KG1 (cell line): ENCODE measurements at places on chromosomes 16 and 17.

GRCh38 chr16:29312835-29313558, 93.5 kb downstream of the NPIPB11 start:
- no peak for DNase-seq

- no peak for DNase-seq
These were observed 8.2 kb downstream of the USP22 start for GRCh38 chr17:21034340-21035235.

- DNase-seq, result no peak
These were observed 40.8 kb downstream of the LDHD start for GRCh38 chr16:75075688-75076268.

- no peak for DNase-seq
These were observed 9.4 kb upstream of the MAP2K6 start for GRCh38 chr17:69405096-69405495.

GRCh38 chr17:34504814-34505484, 74.4 kb upstream of the TMEM132E start:
- no peak for DNase-seq

DNA sequence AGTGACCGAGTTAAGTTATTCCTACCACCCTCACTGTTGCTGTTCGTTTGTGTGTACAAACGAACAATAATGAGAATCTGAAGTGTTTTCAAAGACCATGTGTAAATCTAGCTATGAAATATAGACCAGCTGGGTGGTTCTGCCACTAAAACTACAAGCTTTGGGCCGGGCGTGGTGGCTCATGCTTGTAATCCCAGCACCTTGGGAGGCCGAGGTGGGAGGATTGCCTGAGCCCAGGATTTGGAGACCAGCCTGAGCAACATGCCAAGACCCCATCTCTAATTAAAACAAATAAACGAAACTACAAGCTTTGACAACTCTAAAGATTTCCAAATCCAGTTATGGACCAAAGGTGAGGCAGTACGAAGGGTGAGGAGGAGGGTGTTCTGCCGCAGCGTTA, 973 bp downstream of the RECQL5 start:
- no peak for DNase-seq

DNA sequence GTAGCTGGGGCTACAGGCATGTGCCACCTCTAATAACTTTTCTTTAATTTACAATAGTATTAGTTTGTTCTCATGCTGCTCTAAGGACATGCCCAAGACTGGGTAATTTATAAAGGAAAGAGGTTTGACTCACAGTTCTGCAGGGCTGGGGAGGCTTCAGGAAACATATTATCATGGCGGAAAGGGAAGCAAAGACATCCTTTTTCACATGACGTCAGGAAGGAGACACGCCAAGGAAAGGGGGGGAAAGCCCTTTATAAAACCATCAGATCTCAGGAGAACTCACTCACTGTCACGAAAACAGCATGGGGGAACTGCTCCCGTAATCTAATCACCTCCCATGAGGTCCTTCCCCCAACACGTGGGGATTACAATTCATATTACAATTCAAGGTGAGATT, 18.3 kb downstream of the IL4R start:
- DNase-seq, result no peak

DNA sequence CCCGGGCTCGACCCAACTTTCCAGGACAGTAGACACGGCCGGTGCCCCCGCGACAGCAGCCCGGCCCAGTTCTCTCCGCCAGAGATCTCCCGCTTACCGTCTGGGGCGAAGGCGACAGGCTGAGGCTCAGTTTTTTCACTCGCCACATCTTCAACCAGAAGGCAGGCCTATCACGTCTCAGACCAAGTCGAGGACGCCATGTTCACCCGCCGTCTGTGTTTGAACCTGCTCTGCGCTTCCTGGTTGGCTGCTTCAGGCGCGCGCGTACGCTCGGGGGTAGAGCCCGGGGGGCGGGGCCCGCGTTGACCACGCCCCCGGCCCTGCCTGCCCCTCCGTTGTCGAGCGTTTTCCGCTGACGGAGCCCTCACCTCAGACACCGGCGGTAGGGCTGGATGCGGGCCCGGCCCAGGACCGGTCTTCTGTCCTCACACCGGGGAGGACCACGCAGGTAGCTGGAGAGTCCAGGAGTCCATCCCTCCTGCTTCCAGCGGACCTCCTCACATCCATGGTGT, at the start of gene SPAG5:
Gene SPAG5, minus strand, starts transcription at position 227 of the 512 bp plus-strand sequence. Its CDS starts 79 bp downstream, at position 148.
- peak; percentile 86 for DNase-seq

DNA sequence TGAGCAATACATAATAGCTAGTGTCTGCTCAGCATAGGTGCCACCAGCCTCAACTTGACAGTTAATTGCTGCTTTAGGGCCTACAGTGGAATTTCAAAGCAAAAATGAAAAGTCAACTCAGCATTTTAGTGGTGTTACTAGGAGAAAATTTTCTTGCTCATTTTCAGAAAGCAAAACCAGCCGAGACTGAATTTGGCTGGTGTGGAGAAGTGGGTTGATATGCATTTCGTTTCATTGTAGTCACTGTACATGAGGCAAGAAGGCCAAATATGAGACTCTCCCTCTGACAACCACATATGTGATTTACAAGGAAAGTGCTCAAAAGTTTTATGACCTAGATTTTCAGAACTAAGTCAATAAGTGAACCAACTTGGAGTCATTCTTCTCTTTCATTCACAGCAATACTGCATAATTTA, 54.0 kb downstream of the DUSP14 start:
- no peak for DNase-seq

DNA sequence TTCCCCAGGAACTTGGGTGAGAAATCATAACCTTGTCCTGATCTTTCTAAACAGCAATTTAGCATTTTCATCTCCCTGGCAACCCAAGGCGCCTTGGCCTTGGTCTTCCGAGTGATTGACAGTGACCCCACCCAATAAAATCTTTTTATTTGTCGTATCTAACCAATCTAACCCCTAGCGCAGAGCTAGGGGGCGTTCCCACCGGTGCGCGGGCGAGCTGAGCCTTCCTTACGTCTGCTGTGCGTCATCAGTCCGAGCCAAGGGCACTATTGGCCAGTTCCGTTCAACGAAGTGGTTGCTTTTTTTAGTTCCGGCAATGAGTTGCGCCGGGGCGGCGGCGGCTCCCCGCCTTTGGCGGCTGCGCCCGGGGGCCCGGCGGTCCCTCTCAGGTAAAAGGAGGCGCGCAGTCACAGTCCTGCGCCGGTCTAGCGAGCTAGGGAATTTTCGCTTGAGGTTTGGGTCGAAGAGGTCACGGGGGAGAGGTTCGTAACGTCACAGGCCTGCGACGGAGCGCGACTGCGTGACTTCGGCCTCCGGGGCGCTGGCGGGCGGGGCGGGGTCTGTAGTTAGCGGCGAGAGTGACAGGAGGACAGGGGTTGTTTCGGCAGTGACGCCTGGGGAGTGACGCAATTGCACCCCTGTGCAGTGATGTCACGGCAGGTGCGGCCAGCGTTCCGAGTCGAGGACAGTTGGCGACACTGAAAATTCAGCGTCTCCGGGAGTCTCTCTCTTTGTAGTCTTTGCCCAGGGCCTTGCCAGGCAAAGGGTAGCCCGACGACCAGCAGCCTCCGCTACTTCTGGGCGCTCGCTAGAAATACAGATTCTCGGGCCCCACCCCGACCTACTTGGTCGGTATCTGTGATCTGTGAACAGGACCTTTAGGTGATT, at the start of gene COQ7:
Gene COQ7, plus strand, starts transcription at position 266 of the 888 bp plus-strand sequence. Its CDS starts 51 bp downstream, at position 317.
- DNase-seq, result peak; percentile 96

DNA sequence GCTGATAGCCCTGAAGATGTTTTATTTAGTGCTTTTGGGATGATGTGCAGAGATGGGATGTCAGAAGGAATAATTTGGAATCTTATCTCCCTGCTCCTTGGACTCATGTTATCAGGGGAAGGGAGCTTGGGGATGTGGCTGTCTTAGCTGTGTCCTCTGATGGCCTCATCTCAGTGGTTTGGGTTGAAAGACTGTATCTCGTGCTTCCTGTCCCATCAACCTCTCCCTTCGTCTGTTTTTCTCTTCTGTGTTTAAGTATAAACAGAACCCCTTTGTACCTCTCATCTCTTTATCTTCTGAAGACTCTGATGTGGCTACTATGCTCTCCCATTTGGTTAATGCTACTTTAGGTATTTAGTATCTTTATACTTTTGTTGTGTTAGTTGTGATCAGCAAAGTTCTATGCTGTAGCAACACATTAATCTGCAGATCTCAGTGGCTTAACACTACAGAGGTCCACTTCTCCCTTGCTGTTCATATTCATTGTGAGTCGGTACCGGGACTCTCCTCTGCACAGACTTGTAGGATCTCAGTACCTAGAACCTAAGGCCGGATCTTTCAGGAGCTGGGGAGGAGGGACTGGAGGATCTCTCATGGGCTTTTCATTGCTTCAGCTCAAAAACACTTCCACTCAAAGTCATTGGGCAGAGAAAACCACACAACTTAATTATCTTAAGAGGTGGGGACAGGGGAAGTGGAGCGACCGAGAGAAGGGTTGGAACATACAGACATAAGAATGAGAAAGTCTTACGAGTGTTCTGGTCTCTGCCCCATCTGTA, 28.8 kb downstream of the PRKCA start:
- no peak for DNase-seq
